ENCODE measurements at places on chromosomes 5 and 9.

GRCh38 chr5:140556438-140556837 lies 835 bp downstream of the SRA1 start:
- DNase-seq: no peak

DNA sequence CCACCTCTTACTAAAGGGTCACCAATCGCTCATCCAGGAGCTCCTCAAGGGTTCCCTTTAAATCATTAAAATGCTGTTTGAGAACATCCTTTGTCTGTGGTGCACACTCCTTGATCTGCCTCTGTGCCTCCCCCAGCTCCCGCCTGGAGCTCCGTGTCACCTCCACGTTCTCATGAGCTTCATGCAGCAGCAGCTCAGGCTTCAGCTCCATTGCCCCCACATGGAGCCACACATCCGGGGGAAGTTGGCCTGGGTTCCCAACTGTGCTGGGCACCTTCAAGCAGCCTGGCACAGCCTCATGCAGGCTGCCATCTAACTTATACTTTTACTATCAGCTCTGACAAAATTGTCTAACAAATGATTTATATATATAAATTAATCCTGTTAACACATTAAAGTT lies 585.8 kb upstream of the FAM174A start:
- DNase-seq: no peak

DNA sequence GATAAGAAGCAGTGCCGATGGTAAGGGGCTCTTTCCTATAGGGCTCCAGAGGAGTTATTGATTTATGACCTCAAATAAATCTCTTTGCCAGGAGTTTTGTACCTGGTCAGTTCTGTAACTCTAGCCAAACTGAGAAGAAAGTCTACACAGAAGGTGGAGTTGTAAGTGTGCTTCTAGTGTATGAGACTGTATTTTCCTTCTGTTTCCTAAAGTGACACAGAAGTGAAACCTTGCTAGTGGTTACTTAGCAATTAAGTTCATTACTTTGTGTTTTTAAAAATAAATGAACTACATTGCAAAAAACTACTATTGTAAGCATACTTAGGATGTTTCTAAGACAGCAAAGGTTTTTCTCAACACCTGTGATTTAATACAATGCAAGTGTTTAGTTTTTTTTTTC lies 48.7 kb upstream of the ACTBL2 start:
- DNase-seq: no peak

DNA sequence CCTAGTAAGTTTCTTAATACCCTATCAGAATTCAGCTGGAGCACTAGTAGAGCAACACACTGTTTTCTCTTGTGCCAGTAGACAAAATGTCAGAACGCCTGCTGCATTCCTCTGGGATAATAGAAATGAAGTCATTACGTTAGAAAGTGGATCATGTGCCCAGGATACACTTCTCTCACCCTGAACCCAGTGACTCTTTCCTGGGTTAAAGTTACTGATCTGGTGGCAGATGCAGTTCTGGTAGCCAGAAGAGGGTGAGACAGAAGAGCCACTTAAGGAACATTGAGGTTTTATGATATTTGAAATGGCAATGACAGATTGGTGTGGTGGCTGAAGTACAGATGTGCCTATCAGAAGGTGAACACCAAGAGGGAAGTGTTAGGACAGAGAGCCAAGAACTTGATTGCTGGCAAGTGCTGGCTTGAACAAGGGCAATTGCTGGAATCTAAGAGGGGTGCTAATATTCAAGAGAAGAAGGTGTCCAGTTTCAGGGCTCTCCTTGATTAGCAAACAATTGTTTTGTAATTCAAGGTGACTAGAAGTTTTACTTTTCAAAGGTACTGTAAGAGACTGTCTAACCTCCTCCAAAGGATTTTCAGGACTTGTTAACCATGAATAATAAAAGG lies 93.7 kb upstream of the ERBIN start:
- DNase-seq: no peak

- no peak for DNase-seq
These were observed 36.0 kb downstream of the BNIP1 start for GRCh38 chr5:173180331-173180730.

Data from stimulated activated CD4-positive, alpha-beta T cell treated with anti-CD3 and anti-CD28 coated beads, TNF-alpha, amount 100 ng/mL, for 48 hours (primary cell).